ENCODE measurements at places on chromosomes 3 and 15. TPM values are rescaled to one million over a fixed set of nuclear protein-coding genes. Genes with fewer than 3 reads are reported as not detected.

The OCA2 gene
- not detected for total RNA-seq

The GRM7 gene
- not detected for total RNA-seq

The PSTPIP1 gene
- total RNA-seq, result 11.7 TPM

The CCDC33 gene
- total RNA-seq, result 1.2 TPM

The RASL12 gene
- 0.08 TPM for total RNA-seq

The FSD2 gene
- total RNA-seq, result not detected

GRCh38 chr3:140736863-140737460, 59.1 kb downstream of the TRIM42 start:
- peak; percentile 68 for DNase-seq

DNA sequence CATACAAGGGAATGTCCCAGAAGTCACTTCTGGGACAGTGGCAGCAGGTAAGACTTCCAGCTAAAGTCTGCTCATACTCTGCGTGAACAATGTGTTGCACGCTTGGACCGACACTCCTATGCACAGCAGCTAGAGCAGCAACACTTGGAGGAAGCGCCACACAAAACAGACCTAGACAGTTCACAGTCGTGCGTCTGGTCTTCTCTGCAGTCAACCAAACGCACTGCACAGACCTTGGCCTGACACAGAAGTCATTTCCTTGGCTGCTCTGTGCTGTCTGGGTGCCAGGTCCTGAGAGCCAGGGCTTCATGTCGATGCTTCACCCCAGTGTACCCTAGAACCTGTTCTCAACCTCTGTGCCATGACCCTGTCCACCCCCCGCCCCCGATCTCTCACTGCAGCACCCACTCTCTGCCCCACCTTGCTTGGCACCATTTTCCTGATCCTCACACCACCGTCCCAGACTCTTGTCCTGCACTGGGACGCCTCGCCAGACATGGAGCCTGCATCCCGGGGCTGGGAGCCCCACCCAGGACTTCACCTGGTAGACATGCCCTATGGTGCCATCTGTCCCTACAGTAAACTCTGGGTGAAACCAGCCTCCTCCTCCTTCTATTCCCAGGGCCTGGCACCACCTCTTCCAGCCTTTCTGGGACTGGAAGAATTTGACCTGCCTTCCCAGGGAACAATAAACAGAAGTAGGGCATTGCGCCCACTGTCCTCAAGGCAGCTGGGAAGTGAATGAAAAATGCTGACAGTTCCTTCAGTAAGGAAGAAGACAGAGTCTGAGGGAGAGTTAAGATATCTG, 3.1 kb downstream of the ATP10A start:
- DNase-seq, result no peak

- no peak for DNase-seq
These were observed 90.6 kb downstream of the LIPC start for GRCh38 chr15:58522391-58522790.

GRCh38 chr3:195224156-195224979, 46.6 kb downstream of the XXYLT1 start:
- no peak for DNase-seq

DNA sequence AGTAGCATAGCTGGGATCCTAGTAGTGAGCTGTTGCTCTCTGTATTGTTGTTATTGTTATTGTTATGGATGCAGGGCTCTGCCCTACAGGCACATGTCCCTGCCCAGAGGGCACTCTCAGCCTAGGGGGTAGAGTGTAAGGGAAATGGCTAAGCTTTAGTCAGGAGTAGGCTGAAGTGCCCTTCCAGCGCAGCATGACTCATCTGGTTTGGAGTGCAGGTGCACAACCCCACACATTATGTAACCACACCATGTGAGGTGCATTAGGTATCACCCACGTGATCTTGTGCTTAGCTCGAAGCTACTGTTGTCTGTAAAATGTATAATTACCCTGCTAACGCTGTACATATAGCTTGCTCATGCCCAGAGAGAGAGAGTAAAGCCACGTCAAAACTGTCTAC, 48.3 kb upstream of the TIPARP start:
- no peak for DNase-seq

- no peak for DNase-seq
These were observed 2.8 kb downstream of the NUP210 start for GRCh38 chr3:13417166-13417947.

- DNase-seq, result no peak
These were observed 5.9 kb upstream of the ACP3 start for GRCh38 chr3:132311316-132311715.

DNA sequence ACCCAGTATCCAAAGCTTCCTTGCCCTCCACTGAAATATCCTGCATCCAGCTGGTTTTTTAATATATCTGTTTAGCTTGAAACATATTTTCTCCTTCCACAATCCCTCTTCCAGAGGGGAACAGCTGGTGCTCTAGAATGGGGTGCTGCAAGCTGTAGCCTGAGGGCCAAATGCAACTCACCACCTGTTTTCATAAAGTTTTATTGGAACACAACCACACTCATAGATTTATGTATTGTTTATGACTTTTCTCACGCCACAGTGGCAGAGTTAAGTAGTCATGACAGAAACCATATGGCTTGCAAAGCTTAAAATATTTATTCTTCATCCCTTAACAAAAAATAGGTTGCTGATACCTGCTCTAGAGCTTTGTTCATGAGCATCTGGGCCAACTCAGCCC, 298.7 kb downstream of the CLSTN2 start:
- DNase-seq, result peak; percentile 70

DNA sequence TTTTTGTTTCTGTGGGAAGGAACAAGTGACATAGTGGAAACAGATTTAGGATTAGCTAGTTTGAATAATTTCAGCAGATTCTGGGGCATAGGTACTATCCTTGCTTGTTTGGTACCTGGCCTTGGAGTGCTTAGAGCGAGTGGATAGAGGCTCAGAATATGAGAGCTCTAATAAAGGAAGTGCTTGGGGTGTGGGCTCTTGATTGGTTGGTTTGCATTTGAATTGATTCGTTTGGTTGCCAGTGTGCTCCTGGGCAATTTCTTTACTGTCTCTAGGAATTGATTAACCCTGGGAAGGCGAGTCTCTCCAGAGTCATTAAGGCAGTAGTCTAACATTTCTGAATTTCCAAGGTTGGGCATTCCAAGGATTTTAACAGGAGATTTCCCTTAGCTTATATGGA, 98.0 kb downstream of the DTWD1 start:
- DNase-seq, result no peak

- no peak for DNase-seq
These were observed 188.0 kb downstream of the PEX5L start for GRCh38 chr3:179848711-179849110.

- no peak for DNase-seq
These were observed 14.9 kb upstream of the PCSK6 start for GRCh38 chr15:101504373-101504772.

GRCh38 chr3:38655708-38656300, 6.3 kb upstream of the SCN5A start:
- DNase-seq, result peak; percentile 76
